ENCODE measurements at places on chromosomes 7 and 10. TPM values are rescaled to one million over a fixed set of nuclear protein-coding genes. Genes with fewer than 3 reads are reported as not detected.

- peak overlapping the region; percentile 58 for H3K4me3 ChIP-seq
- no peak for DNase-seq
- H3K36me3 ChIP-seq, result no peaks in the 10 kb centered on the region
- H3K4me1 ChIP-seq, result peaks cover 12% of the 10 kb centered on the region
- H3K27me3 ChIP-seq, result peaks cover 34% of the 10 kb centered on the region
These were observed 67.8 kb downstream of the TBX20 start for GRCh38 chr7:35185908-35186731.

DNA sequence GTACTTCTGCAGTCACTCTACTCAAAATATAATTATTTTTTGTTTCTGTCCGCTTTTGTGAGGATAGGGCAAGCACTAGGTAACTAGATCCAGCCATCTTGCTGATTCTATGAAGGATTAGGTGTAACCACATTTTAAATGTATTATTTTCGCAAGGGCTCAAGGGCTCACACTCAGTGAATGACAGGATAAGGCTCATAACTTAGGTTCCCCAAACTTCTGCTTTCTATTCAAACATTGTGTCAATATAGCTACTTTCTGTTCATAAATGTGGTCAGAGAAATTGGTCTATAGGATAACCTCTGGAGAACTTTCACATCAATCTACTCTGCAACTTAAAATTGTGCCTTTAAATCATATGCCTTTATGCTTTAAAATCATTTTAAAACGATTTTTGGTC is 1141.2 kb downstream of the SORCS1 start:
- no peak overlapping the region for H3K4me3 ChIP-seq
- H3K27ac ChIP-seq, result no peak overlapping the region
- H3K27me3 ChIP-seq, result no peaks in the 10 kb centered on the region
- no peaks in the 10 kb centered on the region for H3K4me1 ChIP-seq
- no peaks in the 10 kb centered on the region for H3K36me3 ChIP-seq

DKK1 gene
- not detected for total RNA-seq

CRPPA gene
- total RNA-seq, result 0.58 TPM

C1QL3 gene
- total RNA-seq, result not detected

All from activated CD4-positive, alpha-beta T cell treated with anti-CD3 and anti-CD28 coated beads, Interleukin-2, amount 10 ng/mL, durations not matched to agents 7 days and 5 days (primary cell).